ENCODE measurements at places on chromosomes 4 and X. TPM values are rescaled to one million over a fixed set of nuclear protein-coding genes. Genes with fewer than 3 reads are reported as not detected.

GRCh38 chr4:54363037-54363436, 133.9 kb downstream of the PDGFRA start:
- no peak for DNase-seq

DNA sequence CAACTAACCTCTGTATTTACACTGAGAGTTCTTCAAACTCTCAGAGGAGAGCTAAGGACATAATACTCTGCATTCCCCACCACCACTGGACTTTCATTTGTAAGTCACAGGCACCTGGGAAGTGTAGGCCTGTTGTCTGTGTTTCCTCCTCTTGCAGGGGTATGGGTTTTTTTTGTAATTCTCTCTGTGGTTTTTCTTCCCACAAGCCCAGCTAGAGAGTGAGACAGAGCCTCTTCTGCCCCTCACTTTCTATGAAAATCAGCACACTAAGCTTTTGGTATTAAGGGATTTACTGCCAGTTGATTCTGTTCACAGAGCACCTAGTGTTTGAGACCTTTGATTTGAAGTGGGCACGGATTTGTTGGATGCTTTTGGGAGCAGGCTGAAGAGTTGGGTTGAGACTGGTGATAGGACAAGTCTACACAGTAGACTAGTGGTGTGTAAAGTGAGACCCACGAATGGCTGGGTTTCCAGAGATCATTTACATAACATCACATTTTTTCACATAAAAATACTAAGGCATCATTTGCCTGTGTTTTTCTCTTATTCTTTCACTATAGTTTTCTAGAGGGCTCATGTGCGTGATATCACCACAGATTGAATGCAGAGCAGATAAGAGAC, 28.9 kb upstream of the WDR17 start:
- DNase-seq, result no peak

- no peak for DNase-seq
These were observed 20.0 kb downstream of the RHOH start for GRCh38 chr4:40216622-40217366.

DNA sequence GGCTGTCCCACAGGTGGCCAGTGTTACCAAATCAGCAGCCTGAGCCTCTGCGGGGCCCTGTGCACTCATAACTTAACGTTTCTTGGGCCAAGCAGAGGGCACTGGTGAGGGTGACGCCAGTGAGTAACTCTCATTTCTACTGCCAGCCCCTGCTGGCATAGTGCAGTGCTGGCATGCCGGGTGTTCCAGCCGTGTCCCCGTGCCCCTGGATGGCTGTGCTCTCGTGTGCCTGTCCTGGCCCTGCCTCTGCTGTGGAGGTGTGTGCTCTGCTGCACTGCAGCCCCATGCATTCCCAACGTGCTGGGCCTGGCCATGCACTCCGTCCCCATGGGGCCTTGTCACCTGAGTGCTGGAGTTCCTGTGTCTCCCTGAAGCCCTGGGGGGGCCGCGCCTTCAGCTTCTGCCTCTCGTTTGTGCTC, 14.7 kb downstream of the TBC1D14 start:
- DNase-seq, result no peak

DNA sequence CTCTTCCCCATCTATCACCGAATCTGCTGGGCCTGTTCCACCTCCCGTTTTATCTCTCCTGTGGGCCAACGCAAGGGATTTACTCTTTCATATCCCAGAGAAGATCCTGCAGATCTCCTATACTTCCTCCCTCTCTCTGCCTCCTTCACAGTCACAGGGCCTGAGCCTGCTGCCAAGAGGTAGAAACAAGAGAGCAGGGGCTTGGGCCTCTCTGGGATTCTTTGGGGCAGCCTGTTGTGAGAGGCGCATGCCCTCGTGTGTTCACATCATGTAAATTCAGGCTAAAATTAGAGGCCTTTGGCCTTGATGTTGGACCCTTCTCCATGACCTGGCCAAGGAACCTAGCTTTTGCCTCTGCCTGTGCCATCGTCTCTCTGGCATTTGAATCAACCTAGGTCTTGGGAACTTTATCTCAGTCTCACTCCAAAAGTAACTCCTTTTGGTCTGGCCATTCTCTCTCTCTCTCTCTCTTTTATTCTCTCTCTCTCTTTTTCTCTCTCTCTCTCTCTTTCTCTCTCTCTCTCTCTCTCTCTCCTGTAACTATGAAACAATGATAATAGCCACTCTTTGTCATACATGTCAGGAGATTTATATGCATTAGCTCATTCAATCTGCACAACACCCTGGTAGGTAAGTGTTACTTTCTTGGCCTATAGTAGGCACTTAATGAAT, 20.0 kb upstream of the EFNB1 start:
- peak; percentile 39 for DNase-seq

DNA sequence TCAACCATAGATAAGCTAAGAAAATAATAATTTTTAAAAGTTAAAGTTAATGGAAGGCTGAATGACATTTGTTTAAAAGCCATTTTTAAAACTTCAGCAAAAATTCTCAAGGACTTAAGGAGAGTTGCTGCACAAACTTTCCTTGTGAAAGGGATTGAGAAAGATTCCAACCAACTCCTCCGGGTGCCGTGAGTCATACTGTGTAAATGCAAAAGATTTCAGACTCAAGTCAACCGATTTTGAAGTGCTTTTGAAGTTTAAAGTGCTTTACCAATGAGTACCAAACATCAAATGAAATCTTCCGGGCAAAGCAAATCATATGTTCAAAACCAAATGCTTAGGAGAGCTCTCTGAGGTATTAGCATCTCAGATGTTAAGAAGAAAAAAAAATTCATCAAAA, 31.4 kb downstream of the VCX2 start:
- DNase-seq, result no peak

- no peak for DNase-seq
These were observed 107.3 kb downstream of the AMMECR1 start for GRCh38 chrX:110210417-110211139.

- no peak for DNase-seq
These were observed 39.3 kb upstream of the WWC2 start for GRCh38 chr4:183059797-183060196.

ZNF81 gene
- total RNA-seq, result 8.9 TPM

GIMD1 gene
- not detected for total RNA-seq

AMBN gene
- total RNA-seq, result not detected

JAKMIP1 gene
- 5.1 TPM for total RNA-seq

CRMP1 gene
- total RNA-seq, result 143 TPM

ERCC6L gene
- 21.2 TPM for total RNA-seq

FAM149A gene
- total RNA-seq, result 22.5 TPM

Measured in GM23338 (cell line).